Activated CD4-positive, alpha-beta T cell treated with anti-CD3 and anti-CD28 coated beads for 48 hours (primary cell): ENCODE measurements at places on chromosomes 7 and 10.

GRCh38 chr10:127905001-127905847, 1.7 kb upstream of the PTPRE start:
- DNase-seq = no peak

GRCh38 chr7:77362905-77363304, 53.2 kb downstream of the GSAP start:
- DNase-seq = no peak

GRCh38 chr10:73956476-73957359, 41.2 kb upstream of the VCL start:
- DNase-seq = peak; percentile 31

- no peak for DNase-seq
These were observed 586.3 kb upstream of the ANKRD30A start for GRCh38 chr10:36538953-36539586.

DNA sequence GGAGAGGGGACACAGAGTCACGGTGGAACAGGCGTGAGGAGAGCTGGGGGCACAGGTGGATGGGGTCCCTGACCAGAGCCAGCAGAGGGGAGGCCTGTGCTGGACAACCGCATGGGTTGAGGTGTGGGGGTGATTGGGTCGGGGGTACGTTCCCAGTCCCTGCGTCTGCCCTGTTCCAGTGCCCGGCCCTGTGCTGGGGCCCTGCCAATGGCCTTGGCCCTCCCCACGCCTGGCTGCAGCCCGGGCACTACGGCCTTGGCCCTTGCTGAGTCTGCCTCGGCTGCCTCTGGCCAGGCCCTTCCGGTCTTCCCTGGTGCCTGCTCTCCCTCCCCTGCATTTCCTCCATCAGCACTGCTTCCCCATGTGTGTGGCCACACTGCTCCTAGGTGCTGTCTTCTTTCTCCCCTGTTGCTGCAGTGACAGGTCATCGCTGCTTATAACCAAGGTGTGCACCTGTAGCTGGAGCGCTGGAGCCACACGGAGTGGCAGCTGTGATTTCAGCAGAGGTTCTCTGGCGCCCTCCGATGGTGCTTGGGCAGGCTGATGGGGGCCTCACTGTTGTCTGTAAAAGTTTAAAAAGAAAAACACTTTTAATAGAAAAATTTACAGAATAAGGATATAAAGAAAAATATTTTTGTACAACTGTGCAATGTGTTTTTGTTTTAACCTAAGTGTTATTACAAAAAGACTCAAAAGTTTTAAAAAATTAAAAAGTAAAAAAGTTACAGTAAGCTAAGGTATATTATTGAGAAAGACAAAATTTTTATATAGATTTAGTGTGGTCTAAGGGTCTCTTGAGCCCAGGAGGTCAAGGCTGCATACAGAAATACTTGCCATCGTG, 45.2 kb upstream of the BHLHA15 start:
- peak; percentile 71 for DNase-seq

DNA sequence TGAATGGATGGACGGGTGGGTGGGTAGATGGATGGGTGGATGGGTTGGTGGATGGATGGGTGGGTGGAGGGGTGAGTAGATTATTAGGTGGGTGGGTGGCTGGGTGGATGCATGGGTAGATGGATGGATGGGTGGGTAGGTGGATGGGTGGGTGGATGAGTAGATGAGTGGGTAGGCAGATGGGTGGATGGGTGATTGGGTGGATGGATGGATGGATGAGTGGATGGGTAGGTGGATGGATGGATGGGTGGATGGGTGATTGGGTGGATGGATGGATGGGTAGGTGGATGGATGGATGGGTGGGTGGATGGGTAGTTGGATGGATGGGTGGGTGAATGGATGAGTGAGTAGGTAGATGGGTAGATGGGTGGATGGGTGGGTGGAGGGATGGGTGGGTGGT, 59.6 kb upstream of the ADGRA1 start:
- no peak for DNase-seq

GRCh38 chr7:114217026-114217806, 197.4 kb upstream of the FOXP2 start:
- no peak for DNase-seq

- DNase-seq = no peak
These were observed 41.6 kb downstream of the SLC16A9 start for GRCh38 chr10:59668096-59668495.

- no peak for DNase-seq
These were observed 46.1 kb upstream of the PPP2R2D start for GRCh38 chr10:131854579-131855335.

DNA sequence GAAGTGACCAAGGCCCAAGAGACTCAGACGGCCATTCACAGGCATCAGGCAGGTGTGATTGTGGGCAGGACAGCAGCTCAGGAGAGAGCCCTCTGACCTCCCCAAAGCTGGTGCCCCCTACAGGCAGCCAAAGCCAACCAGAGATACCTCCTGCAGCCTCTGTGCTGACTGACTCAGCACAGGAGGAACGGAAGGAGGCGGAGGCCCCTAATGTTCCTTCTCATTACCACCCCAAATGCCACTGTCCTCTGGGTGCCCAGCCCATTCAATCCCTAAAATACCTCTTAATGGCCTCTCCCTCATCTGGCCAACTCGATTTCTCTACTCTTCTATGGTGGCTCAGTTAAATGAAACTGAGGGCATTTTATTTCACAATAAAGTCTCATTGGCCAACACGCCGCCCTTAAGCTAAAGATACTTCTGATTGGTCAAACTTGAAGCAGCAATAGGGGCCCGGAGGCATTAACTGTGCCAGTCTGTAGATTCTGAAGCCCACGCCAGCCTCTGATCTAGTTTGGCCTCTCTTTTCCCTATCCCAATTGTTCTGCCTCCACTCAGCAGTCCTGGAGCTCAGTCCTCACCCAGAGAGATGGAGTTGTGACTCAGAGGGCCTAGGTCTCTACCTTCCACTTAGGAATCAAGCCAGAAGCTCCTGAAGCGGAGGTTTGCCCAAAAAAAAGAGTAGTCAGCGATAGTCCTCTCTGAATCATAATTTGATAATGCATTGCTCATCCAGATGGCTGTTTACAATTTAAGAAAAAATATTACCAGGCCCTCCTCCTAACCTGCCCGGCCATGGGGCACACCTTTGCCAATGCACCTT, 1.2 kb downstream of the CYREN start:
- DNase-seq = peak; percentile 80

- no peak for DNase-seq
These were observed 339.1 kb downstream of the ATRNL1 start for GRCh38 chr10:115432188-115432819.

DNA sequence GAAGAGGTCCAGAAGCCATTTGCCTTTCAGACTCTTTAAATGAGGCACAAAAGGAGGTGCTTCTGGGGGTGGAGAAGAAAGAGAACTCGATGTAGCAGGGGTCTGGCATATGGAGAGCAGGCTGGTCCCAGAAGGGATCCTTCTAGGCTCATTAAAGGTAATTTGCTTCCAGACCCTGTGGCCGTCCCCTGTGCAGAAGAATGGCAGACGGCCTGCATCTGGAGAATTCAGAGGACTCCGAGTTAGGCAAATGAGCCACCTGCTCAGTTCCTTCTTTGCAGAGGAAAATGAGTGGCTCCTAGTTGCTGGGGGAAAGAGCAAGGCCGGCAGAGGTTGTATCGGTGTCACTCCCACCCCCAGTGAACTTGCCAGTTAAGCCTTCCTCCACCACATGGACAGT, 73.8 kb upstream of the FAM180A start:
- no peak for DNase-seq

GRCh38 chr10:60374836-60375235, 14.8 kb downstream of the ANK3 start:
- no peak for DNase-seq

GRCh38 chr10:79547973-79548372, 12.2 kb downstream of the SFTPA2 start:
- no peak for DNase-seq

DNA sequence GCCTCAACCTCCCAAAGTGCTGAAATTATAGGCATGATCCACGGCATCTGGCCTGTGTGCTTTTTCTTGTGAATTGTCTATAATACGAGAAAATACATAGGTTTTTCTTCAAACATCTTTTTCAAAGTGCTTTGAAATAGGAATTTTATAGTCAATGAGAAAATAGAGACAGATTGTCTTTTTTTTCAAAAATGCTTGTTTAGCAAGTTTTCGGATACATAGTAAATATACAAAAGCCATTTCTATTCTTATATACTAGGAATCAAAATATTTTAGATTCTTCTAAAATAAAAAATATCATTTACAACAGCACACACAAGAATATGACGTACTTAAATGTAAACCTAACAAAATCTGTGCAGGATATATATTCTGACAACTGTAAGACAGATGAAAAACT, 1.6 kb upstream of the LYZL2 start:
- DNase-seq = no peak

GRCh38 chr7:3005257-3005656, 38.4 kb downstream of the CARD11 start:
- DNase-seq = no peak

GRCh38 chr10:20898866-20899535, 1.9 kb upstream of the NEBL start:
- DNase-seq = no peak

DNA sequence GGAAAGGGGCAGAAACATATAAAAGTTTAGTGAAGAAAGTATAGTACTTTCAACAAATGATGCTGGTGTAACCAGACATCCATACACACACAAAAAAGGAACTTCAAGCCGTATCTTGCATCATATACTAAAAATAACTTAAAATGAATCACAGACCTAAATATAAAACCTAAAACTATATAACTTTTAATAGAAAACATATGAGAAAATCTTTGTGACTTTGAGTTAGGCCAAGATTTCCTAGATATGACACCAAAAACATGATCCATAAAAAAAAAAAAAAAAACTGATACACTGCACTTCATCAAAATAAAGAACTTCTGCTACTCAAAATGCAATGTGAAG, 40.9 kb downstream of the NUDCD3 start:
- no peak for DNase-seq

DNA sequence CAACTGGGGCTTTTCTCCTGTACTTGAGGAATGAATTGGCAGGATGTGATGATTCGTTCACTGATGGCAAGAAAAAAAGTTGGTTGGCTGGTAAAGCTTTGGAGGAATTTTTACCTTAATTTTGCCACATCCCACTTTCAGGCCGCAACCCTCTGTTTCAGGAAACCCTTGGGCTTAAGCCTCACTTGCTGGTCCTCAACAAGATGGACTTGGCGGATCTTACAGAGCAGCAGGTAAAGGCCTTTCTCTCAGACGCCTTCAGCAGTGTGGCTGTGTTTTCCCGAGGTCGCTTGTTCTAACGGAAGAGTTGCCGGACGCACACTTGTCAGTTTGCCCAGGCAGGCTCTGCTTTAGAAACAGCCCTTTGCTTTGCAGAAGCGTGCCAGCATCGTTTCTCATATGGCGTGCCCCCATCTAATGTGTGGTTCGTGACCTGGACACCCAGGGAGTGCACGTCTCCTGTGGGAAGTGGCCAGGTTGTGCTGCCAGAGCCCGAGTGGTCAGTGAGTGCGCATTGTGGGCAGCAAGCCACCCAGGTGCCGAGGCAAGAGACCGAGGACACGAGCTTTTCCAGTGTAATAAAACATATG, 2.2 kb downstream of the MTG1 start:
- DNase-seq = no peak

GRCh38 chr10:62025901-62026879, 124.7 kb downstream of the ARID5B start:
- DNase-seq = no peak

DNA sequence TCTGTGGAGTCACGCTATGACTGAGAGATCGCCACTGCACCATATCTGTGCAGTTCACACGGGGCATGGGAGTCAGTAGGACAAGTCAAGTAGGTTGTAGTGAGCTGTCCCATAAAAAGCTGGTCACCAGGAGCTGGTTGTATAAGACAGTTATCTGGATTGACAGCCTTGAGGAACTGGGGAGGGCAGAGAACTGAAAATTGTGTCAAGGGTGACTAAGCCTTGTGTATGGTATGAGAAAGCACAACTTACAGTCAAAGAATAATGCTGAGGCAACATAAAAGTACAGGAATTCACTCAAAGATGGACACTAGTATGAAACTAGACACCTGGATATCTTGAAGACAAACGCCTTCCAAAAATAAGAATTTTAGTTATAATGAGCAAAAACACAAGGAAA, 564.9 kb downstream of the POM121L12 start:
- DNase-seq = no peak

- no peak for DNase-seq
These were observed 19.6 kb downstream of the GRID1 start for GRCh38 chr10:86346799-86347665.

DNA sequence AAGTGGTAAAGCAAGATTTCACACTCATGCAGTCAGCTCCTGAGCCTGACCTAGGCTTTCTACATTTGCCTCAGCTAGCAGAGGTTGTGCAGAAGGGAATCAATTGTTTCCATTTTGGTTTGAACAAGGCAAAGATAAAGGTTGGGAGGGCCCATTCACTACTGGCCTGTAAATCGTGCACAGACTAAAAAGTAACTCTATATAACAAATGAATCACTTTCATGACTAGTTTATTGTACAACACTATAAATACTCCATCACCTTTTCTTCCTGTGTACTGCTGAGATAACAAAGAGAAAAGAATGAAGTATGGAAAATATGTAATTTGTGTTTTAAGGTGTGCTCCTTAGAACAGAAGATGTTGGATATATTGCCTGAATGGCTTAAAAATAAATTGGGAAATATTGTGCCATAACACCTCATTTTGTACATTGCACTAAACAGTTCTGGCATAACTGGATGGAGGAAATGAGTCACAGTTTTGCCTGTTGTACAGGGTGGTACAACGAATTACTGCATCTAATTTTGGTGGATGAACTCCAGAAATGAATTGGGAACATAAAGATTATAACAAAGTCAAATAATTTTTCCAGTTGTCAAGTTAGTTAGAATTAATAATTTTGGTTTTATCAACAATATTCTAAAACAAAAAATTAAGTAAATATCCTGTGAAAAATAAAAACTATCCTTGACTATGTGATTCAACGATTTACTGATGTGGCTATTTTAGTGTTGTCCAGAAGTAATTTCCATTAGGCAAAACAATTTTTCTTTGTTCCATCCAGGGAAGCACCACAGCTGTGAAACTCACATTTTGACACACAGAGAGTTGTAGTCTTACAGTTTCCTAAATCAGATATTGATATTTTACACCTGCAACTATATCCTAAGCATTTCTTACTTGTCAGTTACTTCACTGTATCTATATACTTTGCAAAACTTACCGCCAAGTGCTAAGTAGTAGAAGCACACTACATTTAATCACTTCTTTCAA, 18.0 kb downstream of the SEMA3C start:
- no peak for DNase-seq

DNA sequence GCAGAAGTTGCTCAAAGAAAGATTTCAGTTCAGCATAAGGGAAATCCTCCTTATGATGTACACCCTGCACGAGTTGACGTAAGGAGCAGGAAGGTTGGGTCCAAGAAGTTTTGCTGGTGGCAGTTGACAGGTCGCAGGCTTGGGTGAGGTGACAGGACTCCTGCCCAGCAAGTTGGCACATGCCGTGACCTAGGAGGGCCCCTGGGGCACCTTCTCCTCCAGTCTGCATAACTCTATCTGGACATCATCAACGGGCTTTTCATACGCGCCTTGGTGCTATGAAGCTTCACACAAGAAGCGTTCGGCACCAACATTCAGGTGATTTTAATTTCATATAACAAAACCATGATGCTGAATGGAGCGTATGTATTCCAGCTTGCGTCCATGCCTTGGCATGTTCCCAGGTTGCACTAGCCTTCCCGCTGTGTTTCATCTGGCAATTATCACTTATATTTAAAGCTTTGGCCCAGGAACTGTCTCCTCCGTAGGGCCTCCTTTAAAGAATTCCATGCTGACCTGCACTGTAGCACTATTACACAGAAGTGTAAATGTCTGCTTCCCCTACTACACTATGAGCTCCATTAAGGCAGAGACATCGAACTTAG, 651.6 kb upstream of the FOXK1 start:
- DNase-seq = no peak
